Chondrocyte (in vitro differentiated cells): ENCODE measurements at places on chromosomes 3 and 15. TPM values are rescaled to one million over a fixed set of nuclear protein-coding genes. Genes with fewer than 3 reads are reported as not detected.

DNA sequence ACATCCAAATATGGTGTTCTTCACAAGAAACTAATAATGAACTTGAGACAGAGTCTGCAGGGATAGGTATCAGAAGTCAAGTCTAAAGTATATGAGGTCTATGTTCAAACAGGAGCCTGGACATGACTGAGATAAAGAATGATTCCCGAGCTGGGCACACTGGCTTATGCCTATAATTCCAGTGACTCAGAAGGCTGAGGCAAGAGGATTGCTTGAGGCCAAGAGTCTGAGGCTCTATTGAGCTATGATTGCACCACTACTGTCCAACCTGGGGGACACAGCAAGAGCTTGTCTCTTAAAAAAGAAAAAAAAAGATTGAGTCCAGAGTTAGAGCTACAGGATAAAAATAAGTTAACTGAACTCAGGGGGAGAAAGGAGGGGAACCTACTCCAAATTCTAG, 246.5 kb downstream of the LRRN1 start:
- no peaks in the 10 kb centered on the region for H3K36me3 ChIP-seq
- DNase-seq: no peak
- no peak overlapping the region for H3K4me3 ChIP-seq
- no peak overlapping the region for H3K27ac ChIP-seq
- peaks cover 3% of the 10 kb centered on the region for H3K4me1 ChIP-seq

DNA sequence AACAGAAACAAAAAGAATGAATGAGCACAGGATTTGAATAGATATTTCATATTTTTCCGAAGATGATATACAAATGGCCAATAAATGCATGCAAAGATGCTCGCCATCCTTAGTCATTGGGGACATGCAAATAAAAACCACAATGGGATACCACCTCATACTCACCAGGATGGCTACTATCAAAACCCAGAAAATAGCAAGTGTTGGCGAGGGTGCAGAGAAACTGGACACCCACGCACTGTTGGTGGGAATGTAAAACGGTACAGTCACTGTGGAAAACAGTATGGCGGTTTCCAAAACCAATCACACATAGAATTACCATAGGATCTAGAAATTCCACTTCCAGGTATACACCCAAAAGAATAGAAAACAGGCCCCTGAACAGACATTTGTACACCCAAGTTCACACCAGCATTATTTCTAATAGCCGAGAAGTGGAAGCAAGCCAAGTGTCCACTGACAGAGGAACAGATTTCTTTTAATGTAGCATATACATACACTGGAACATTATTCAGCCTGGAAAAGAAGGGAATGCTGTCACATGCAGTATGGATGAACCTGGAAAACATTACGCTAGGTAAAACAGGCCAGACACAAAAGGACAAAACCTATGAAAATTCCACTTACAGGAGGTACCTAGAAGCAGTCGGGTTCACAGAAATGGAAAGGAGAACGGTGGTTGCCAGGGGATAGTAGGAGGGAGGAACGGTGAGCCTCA, 3.6 kb downstream of the RNF168 start:
- no peaks in the 10 kb centered on the region for H3K36me3 ChIP-seq
- DNase-seq: no peak
- peak overlapping the region; percentile 99 for H3K4me3 ChIP-seq
- peaks cover 31% of the 10 kb centered on the region for H3K4me1 ChIP-seq
- H3K27ac ChIP-seq: peak overlapping the region; percentile 98

GRCh38 chr15:81073801-81074200, 60.3 kb upstream of the CFAP161 start:
- H3K27me3 ChIP-seq: no peaks in the 10 kb centered on the region
- peaks cover 1% of the 10 kb centered on the region for H3K36me3 ChIP-seq
- H3K4me3 ChIP-seq: no peak overlapping the region
- no peak overlapping the region for H3K27ac ChIP-seq

- H3K4me3 ChIP-seq: no peak overlapping the region
- peak overlapping the region; percentile 15 for H3K27ac ChIP-seq
- no peak for DNase-seq
These were observed 43.0 kb upstream of the TLE3 start for GRCh38 chr15:70140543-70141375.

- H3K27me3 ChIP-seq: no peaks in the 10 kb centered on the region
- H3K27ac ChIP-seq: no peak overlapping the region
- no peak for DNase-seq
- H3K36me3 ChIP-seq: no peaks in the 10 kb centered on the region
- no peak overlapping the region for H3K4me3 ChIP-seq
- H3K4me1 ChIP-seq: peaks cover 3% of the 10 kb centered on the region
These were observed 233.2 kb upstream of the SEMA6D start for GRCh38 chr15:47484059-47484458.

DNA sequence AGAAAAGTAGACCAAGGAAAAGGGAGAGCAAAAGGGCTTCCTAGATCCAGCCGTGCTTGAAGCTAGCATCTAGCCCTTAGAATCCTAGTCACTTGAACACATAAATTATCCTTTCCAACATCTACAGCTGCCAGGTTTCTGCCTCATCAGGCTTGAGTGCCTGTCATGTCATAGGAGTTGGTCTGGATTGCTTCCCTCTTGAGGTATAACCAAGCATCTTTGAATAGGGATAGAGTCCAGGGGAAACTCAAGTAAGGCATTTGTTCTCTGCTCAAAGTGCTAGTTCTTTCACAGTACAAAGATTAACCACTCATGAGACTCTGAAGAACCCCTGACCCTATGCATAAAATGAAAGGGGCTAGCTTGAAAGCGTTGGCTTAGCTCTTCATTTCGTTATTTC, 72.3 kb downstream of the SLCO3A1 start:
- no peak overlapping the region for H3K4me3 ChIP-seq
- peaks cover 9% of the 10 kb centered on the region for H3K4me1 ChIP-seq
- H3K27me3 ChIP-seq: peaks cover 2% of the 10 kb centered on the region
- H3K36me3 ChIP-seq: no peaks in the 10 kb centered on the region

- H3K27ac ChIP-seq: no peak overlapping the region
- H3K36me3 ChIP-seq: no peaks in the 10 kb centered on the region
- no peak overlapping the region for H3K4me3 ChIP-seq
- DNase-seq: no peak
- no peaks in the 10 kb centered on the region for H3K4me1 ChIP-seq
- peaks cover 2% of the 10 kb centered on the region for H3K27me3 ChIP-seq
These were observed 956.4 kb downstream of the NTRK3 start for GRCh38 chr15:87300146-87300545.

GRCh38 chr3:138944929-138945708, 1.8 kb downstream of the FOXL2 start:
- H3K27ac ChIP-seq: no peak overlapping the region
- H3K4me1 ChIP-seq: peaks cover 15% of the 10 kb centered on the region
- no peak for DNase-seq
- peak overlapping the region; percentile 61 for H3K4me3 ChIP-seq
- H3K27me3 ChIP-seq: peaks cover 81% of the 10 kb centered on the region

- no peak overlapping the region for H3K4me3 ChIP-seq
- no peak for DNase-seq
- H3K27me3 ChIP-seq: no peaks in the 10 kb centered on the region
- H3K27ac ChIP-seq: no peak overlapping the region
- no peaks in the 10 kb centered on the region for H3K36me3 ChIP-seq
These were observed 149.1 kb downstream of the NFKBIZ start for GRCh38 chr3:101998256-101998926.

DNA sequence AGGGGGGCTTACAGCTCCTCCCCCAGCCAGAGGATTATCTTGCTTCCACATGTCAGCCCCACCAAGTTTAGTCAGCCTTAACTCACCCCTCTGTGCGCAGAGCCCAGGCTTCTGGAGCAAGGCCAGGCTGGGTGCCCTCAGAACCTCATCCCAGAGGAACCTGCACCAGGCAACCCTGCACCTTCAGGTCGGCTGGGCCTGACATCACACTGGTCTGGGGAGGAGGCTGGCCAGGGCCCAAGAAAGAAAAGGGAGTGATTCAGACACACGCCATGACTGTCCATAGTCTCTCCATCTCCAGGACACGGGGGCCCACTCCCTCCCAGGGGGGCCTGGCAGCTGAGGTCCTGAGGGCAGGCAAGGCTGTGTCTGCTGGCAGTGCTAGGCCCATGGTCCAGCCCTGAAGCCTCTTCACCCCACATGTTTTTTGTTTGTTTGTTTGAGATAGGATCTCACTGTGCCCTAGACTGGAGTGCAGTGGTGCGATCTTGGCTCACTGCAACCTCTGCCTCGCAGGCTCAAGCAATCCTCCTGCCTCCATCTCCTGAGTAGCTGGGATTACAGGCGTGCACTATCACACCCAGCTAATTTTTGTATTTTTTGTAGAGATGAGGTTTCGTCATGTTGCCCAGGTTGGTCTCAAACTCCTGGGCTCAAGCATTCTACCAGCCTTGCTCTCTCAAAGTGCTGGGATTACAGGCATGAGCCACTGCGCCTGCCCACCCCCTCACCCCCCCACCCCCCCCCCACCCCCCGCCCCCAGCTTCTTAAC, 11.1 kb downstream of the TNK2 start:
- peaks cover 79% of the 10 kb centered on the region for H3K4me1 ChIP-seq
- H3K4me3 ChIP-seq: peak overlapping the region; percentile 66
- H3K27me3 ChIP-seq: no peaks in the 10 kb centered on the region
- H3K36me3 ChIP-seq: no peaks in the 10 kb centered on the region

- peak overlapping the region; percentile 73 for H3K4me3 ChIP-seq
- H3K27ac ChIP-seq: peak overlapping the region; percentile 11
- no peak for DNase-seq
- peaks cover 2% of the 10 kb centered on the region for H3K36me3 ChIP-seq
These were observed 4.7 kb downstream of the ISLR2 start for GRCh38 chr15:74135041-74135565.

DNA sequence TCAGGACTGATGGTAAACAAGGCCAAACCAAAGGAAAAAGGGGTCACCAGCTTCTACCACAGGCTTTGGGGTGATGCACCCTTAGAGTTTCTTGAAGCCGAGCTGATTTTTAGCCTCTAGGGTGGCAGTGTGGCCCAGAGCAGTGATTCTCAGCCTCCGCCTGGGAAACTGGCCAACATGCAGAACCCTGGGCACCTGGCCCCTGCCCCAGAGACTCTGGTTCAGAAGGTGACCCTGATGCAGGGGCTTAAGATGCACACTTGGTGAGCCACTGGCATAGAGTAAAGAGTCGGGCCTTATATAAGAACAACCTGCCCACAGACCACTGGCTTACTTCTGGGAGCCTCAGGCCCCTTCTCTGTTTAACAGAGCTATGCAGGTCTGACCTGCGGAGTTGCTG, 44.5 kb downstream of the SYNM start:
- H3K4me1 ChIP-seq: no peaks in the 10 kb centered on the region
- DNase-seq: no peak
- no peaks in the 10 kb centered on the region for H3K27me3 ChIP-seq
- H3K36me3 ChIP-seq: peaks cover 17% of the 10 kb centered on the region
- H3K4me3 ChIP-seq: no peak overlapping the region

GRCh38 chr3:134340362-134340981, 33.8 kb downstream of the AMOTL2 start:
- no peak overlapping the region for H3K4me3 ChIP-seq
- H3K36me3 ChIP-seq: peaks cover 2% of the 10 kb centered on the region
- DNase-seq: no peak
- H3K27me3 ChIP-seq: no peaks in the 10 kb centered on the region
- peaks cover 51% of the 10 kb centered on the region for H3K4me1 ChIP-seq

GRCh38 chr3:194307849-194308248, 43.3 kb downstream of the CPN2 start:
- H3K27ac ChIP-seq: no peak overlapping the region
- DNase-seq: no peak
- H3K36me3 ChIP-seq: peaks cover 1% of the 10 kb centered on the region
- H3K4me3 ChIP-seq: no peak overlapping the region
- H3K27me3 ChIP-seq: peaks cover 70% of the 10 kb centered on the region

- H3K4me1 ChIP-seq: no peaks in the 10 kb centered on the region
- no peak overlapping the region for H3K27ac ChIP-seq
- no peaks in the 10 kb centered on the region for H3K36me3 ChIP-seq
- no peak overlapping the region for H3K4me3 ChIP-seq
- H3K27me3 ChIP-seq: no peaks in the 10 kb centered on the region
- DNase-seq: no peak
These were observed 54.4 kb upstream of the HERC1 start for GRCh38 chr15:63888146-63888545.

DNA sequence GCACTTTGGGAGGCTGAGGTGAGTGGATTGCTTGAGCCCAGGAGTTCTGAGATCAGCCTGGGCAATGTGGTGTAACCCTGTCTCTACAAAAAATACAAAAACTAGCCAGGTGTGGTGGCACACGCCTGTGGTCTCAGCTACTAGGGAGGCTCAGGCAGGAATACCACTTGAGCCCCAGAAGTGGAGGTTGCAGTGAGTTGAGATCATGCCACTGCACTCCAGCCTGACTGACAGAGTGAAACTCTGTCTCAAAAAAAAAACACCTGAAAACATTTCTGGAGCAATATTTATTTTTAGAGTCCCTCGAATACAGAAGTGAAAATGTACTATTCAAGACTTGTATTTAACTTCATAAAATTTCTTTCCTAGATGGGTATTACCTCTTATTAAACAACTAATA, 4.6 kb downstream of the SPCS1 start:
- DNase-seq: no peak
- peaks cover 4% of the 10 kb centered on the region for H3K36me3 ChIP-seq
- H3K4me1 ChIP-seq: peaks cover 16% of the 10 kb centered on the region
- no peak overlapping the region for H3K27ac ChIP-seq
- no peaks in the 10 kb centered on the region for H3K27me3 ChIP-seq
- H3K4me3 ChIP-seq: no peak overlapping the region

- no peaks in the 10 kb centered on the region for H3K27me3 ChIP-seq
- no peaks in the 10 kb centered on the region for H3K36me3 ChIP-seq
- no peak overlapping the region for H3K4me3 ChIP-seq
These were observed 9.5 kb downstream of the HMG20A start for GRCh38 chr15:77430213-77430612.

DNA sequence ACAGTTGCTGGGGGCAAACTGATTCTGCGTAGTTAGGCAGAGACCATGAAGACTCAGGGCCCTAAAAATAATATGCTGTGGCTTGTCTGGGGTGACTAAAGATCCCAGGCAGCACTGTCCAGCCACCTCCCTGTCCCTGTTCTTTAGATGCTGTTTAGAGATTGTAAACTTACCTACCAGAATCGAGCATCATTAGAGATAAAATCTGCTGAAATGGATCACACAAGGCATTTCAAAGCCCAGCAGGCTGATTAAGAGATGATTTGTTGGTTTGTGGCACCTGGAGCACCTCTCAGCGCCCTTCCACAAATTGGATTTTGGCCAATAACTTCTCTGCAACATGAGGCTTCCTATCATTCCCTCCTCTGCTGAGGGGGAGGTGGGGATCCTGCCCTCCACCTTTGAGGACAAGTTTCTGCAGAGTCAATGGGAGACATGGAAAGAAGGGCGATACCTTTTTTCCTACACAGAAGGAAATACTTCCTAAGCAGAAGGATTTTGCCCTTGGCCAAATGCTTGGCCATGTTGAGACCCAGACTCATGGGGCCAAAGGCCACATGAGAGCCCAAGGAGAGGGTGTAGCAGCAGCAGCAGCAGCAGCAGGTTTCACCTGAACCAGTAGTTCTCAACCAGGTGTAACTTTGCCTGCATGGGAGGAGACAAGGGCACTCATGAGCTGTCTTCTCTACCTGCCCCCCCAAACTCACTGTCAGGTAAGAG, 37.5 kb downstream of the SEMA5B start:
- no peak for DNase-seq
- H3K27me3 ChIP-seq: peaks cover 44% of the 10 kb centered on the region
- no peak overlapping the region for H3K27ac ChIP-seq
- peaks cover 30% of the 10 kb centered on the region for H3K4me1 ChIP-seq
- H3K4me3 ChIP-seq: no peak overlapping the region
- peaks cover 11% of the 10 kb centered on the region for H3K36me3 ChIP-seq

Gene SLC22A13
- total RNA-seq: 0.62 to 2.9 TPM (median 0.97 TPM) in 3 replicates

Gene SAXO2
- 0.90 to 5.1 TPM (median 1.0 TPM) in 3 replicates for total RNA-seq

Gene TMEM266
- 0.20 to 1.1 TPM (median 0.23 TPM) in 3 replicates for total RNA-seq

Gene INKA1
- 4.1 to 7.9 TPM (median 7.9 TPM) in 3 replicates for total RNA-seq

Gene HRH1
- total RNA-seq: 30.1 to 32.0 TPM (median 30.8 TPM) in 3 replicates

Gene OR5K1
- total RNA-seq: not detected in 3 replicates

Gene THBS1
- 1,967 to 2,361 TPM (median 2,311 TPM) in 3 replicates for total RNA-seq

Gene P2RY14
- not detected in 3 replicates for total RNA-seq
